ENCODE measurements at places on chromosomes 11 and 22.

GRCh38 chr11:9858822-9859221 lies 194.9 kb downstream of the SWAP70 start:
- H3K27me3 ChIP-seq: no peaks in the 10 kb centered on the region
- no peak overlapping the region for H3K27ac ChIP-seq

GRCh38 chr11:110027627-110028371 lies 65.4 kb upstream of the ZC3H12C start:
- no peaks in the 10 kb centered on the region for H3K27me3 ChIP-seq
- H3K36me3 ChIP-seq: no peaks in the 10 kb centered on the region
- no peak overlapping the region for H3K27ac ChIP-seq
- no peaks in the 10 kb centered on the region for H3K4me1 ChIP-seq
- DNase-seq: no peak

- H3K27ac ChIP-seq: no peak overlapping the region
- H3K4me3 ChIP-seq: no peak overlapping the region
- no peaks in the 10 kb centered on the region for H3K4me1 ChIP-seq
Observed at GRCh38 chr11:69874178-69874983, 55.2 kb upstream of the FGF3 start.

GRCh38 chr11:113243696-113244095 lies 70.7 kb upstream of the TTC12 start:
- H3K4me3 ChIP-seq: no peak overlapping the region
- no peaks in the 10 kb centered on the region for H3K36me3 ChIP-seq
- H3K27me3 ChIP-seq: no peaks in the 10 kb centered on the region
- DNase-seq: no peak
- H3K4me1 ChIP-seq: no peaks in the 10 kb centered on the region

DNA sequence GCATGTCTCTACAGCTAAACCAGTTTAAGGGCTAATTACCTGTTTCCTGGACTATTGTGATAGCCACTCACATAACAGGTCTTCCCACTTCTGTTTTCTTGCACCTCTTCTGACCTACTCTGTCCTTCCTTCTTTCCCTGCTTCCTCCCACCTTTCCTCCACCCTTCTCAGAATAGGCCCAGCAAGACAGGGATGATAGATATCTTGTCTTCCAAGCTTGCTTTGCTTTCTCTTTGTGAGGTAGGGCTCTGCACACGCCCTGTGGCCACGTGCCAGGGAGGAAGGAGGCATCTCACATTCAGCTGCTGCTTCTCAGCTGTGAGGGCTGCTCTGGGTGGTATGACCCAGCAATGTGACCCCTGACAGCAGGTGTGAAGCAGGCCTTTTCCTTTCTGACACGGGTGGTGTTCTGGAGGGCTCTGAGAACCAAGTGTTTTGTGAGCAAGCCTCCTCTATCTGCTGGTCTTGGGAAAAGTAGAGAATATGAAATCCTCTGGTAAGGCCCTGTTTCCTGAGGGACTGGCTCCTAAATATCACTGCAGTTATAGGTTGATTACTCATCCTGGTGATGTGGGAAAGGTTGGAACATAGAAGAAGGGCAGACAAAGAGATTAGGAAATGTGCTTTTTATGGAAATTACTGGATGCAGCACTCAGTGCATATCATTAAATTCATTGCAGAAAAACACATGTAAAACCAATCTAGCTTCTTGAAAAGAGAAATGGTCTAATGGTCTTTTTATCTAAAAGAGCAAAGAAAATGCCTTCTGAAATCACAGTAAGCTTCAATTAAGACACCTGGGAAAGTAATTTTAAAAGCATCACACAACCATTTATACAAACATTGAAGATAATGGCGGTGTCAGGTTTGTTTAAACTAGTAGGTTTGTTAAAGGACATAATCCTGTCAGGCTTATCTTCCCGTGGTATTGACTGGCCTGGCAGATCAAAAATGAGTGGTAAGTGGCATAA lies 8.5 kb downstream of the AMOTL1 start:
- H3K4me1 ChIP-seq: peaks cover 12% of the 10 kb centered on the region
- DNase-seq: peak; percentile 81
- no peaks in the 10 kb centered on the region for H3K36me3 ChIP-seq
- H3K27me3 ChIP-seq: no peaks in the 10 kb centered on the region
- peak overlapping the region; percentile 38 for H3K27ac ChIP-seq

DNA sequence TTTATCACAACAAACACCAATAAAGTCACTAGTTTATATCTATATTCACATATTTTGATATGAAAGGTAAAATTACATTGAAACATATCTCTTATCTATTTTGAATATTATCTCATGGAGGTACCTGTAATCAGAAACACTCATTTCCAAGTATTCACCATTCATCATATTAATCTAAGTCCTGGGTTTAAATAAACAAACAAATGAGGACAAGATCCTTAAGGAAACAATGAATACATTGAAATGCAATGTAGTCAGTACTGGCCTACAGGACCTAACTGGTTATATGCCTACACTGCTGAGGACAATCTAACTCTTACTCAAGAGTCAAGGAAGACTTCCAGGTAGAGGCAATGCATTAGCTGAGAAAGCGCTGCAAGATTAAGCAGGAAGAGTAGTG lies 1411.9 kb upstream of the RAG2 start:
- no peak overlapping the region for H3K27ac ChIP-seq
- H3K36me3 ChIP-seq: no peaks in the 10 kb centered on the region
- no peak overlapping the region for H3K4me3 ChIP-seq
- H3K4me1 ChIP-seq: no peaks in the 10 kb centered on the region
- H3K27me3 ChIP-seq: no peaks in the 10 kb centered on the region
- DNase-seq: no peak

DNA sequence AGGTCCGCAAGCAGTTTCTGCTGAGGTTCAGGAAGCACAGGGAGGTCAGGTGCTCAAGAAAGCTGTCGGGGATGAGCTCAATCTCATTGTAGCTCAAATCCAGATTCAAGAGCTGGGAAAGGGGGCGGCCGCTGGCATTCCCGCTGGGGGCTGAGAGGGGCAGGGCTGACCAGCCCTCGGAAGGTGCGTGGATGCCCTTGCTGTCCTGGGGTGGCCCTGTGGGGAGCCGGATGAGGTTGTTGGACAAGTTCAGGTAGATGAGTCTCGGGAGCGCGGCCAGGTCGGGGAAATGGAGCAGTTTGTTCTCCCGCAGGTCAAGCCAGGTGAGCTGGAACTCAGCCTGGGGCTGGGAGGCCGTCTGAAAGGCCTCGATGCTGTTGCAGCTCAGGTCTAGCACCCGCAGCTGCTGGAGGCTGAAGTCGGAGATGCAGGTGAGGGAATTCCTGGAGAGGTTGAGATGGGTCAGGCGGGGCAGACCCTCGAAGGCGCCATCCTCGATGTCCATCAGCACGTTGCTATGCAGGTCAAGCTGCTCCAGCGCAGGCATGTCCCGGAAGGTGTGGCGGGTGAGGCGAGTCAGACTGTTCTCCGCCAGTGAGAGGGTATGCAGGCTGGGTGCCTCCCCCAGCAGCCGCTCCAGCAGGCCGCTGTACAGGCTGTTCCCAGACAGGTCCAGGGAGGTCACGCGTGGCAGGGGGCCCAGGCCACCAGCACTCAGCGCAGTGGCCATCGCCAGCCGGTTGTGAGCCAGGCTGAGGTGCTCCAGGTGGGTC lies 9.8 kb downstream of the LRRC32 start:
- H3K27ac ChIP-seq: no peak overlapping the region
- H3K27me3 ChIP-seq: no peaks in the 10 kb centered on the region
- peaks cover 65% of the 10 kb centered on the region for H3K36me3 ChIP-seq
- no peak overlapping the region for H3K4me3 ChIP-seq

- peaks cover 5% of the 10 kb centered on the region for H3K4me1 ChIP-seq
- peak; percentile 47 for DNase-seq
- no peak overlapping the region for H3K27ac ChIP-seq
- H3K36me3 ChIP-seq: no peaks in the 10 kb centered on the region
- H3K27me3 ChIP-seq: no peaks in the 10 kb centered on the region
Observed at GRCh38 chr22:46843821-46844255, 81.4 kb downstream of the TBC1D22A start.

GRCh38 chr11:57395905-57396623 lies 5.6 kb upstream of the PRG2 start:
- H3K4me3 ChIP-seq: no peak overlapping the region
- H3K27me3 ChIP-seq: no peaks in the 10 kb centered on the region
- H3K36me3 ChIP-seq: no peaks in the 10 kb centered on the region
- DNase-seq: no peak
- H3K27ac ChIP-seq: no peak overlapping the region

GRCh38 chr11:3353066-3353465 lies 25.9 kb downstream of the ZNF195 start:
- peaks cover 6% of the 10 kb centered on the region for H3K36me3 ChIP-seq
- H3K27me3 ChIP-seq: no peaks in the 10 kb centered on the region
- no peak overlapping the region for H3K4me3 ChIP-seq
- no peak overlapping the region for H3K27ac ChIP-seq
- DNase-seq: no peak
- no peaks in the 10 kb centered on the region for H3K4me1 ChIP-seq

- H3K27me3 ChIP-seq: no peaks in the 10 kb centered on the region
- no peak overlapping the region for H3K27ac ChIP-seq
- no peaks in the 10 kb centered on the region for H3K4me1 ChIP-seq
- no peak for DNase-seq
- no peak overlapping the region for H3K4me3 ChIP-seq
Observed at GRCh38 chr11:75644370-75644769, 24.5 kb downstream of the MAP6 start.

DNA sequence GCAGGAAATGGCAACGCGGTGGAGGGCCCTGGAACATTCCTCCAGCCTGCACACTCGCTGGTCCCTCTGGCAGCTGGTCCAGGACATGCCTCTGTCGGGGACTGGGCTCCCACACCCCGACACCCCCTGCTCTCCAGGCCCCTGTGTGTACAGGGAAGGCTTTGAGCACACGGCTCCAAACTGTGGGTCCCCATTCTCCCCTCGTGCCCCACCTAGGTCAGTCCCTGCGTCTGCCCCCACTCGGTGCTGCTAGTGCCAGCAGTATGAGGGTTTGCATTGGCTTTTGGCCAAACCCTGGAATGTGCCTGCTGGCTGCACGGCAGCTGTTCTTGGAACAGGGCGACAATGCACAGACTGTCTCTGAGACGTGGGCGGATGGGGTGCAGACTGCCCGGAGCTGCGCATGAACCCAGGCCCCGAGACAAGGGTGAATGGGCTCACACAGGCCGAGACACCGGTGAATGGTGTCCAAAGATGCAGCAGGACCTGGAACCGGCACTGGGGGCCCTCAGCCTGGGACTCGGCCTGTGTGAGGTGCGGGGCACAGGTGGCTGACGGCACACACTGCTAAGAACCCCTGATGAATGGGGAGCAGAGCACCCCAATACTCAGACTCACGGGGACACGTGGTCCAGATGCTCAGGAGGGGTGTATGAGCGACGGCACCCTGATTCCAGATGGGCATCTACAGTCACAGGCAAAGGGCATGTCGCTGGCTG lies 7.5 kb upstream of the SYT8 start:
- no peaks in the 10 kb centered on the region for H3K36me3 ChIP-seq
- DNase-seq: no peak
- no peak overlapping the region for H3K27ac ChIP-seq
- peaks cover 27% of the 10 kb centered on the region for H3K4me1 ChIP-seq

- no peak for DNase-seq
- H3K4me1 ChIP-seq: no peaks in the 10 kb centered on the region
- no peaks in the 10 kb centered on the region for H3K27me3 ChIP-seq
- peaks cover 24% of the 10 kb centered on the region for H3K36me3 ChIP-seq
Observed at GRCh38 chr22:38353701-38354100, 36.5 kb upstream of the CSNK1E start.

DNA sequence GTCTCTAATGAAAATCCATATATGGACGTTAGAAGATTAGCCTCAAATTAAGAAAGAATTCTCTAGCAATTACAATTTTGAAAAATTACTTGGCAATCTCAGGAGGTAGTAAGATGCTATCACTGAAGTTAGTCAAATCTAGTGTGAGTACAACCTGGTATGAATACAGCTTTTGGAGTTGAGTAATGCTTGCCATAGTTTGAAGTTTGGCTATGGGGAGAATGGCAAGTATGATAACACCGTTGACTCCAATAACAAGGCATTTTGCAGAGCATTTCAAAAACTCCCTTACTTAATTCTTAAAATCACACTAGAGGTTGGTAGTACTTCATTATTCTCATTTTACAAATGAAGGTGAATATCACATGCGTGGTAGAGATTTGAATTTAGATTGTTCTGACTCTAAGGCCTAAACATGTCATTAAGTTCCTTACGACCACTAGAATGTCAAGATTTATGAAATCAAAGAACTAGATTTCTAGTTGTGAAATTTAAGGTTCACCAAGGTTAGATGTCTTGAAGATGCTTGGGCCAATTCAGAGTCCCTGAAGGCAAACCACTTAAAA lies 355.4 kb downstream of the ETS1 start:
- no peak overlapping the region for H3K4me3 ChIP-seq
- no peaks in the 10 kb centered on the region for H3K36me3 ChIP-seq
- peaks cover 4% of the 10 kb centered on the region for H3K4me1 ChIP-seq

DNA sequence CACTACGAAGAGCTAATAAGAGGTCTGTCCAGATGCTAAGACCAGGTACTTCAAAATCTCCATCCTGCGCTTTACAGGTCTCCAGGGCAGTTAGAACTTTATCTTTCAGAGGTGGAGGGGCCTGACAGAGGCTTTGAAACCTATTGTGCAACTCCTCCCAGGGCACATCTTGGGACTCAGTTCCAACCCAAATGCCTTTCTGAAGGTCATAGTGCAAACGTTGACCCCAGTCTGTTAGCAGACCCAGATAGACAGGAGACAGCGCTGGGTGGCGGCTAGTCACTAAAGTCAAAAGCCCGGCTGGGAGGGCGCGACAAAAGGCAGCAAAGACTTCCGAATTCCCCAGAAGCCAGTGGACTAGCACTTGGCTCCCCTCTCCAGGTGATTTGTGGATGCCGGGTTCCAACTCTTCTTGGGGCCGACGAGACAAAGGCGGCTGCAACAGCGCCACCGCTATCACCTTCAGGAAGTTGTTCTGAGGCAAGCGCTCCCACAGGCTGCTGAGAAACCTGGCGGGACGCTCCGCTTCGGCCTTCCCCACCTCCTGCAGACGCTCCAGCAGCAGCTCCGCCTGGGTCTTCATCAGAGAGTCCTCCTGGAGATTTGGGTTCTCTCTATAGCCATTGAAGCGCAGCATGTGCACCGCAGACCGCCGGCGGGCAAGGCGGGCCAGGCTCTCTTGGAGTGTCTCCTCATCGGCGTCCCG lies 728 bp downstream of the FANCF start:
- peak; percentile 77 for DNase-seq
- H3K36me3 ChIP-seq: no peaks in the 10 kb centered on the region
- no peaks in the 10 kb centered on the region for H3K27me3 ChIP-seq
- peak overlapping the region; percentile 97 for H3K4me3 ChIP-seq
- H3K27ac ChIP-seq: peak overlapping the region; percentile 78

- H3K4me3 ChIP-seq: peak overlapping the region; percentile 33
- no peak overlapping the region for H3K27ac ChIP-seq
- H3K36me3 ChIP-seq: no peaks in the 10 kb centered on the region
- peaks cover 36% of the 10 kb centered on the region for H3K27me3 ChIP-seq
Observed at GRCh38 chr11:57476757-57477506, 16.6 kb downstream of the RTN4RL2 start.

DNA sequence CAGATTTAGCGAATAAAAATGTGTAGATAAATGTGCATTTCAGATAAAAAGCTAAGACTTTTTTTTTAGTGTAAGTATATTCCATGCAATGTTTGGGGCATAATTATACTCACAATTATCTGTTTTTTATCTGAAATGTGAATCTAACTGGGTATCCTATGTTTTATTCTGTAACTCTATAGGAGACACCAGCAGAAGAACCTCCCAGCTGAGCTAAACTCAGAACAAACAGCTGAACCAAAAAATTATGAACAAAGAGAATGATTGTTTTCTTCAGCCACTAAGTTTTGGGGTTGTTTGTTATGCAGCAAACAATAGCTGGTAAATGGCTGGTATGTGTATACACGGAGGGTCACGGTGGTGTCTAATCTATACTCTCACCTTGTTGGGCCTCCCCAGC lies 42.9 kb downstream of the FBXO7 start:
- H3K4me3 ChIP-seq: no peak overlapping the region
- H3K27ac ChIP-seq: no peak overlapping the region
- H3K36me3 ChIP-seq: no peaks in the 10 kb centered on the region
- DNase-seq: no peak
- H3K27me3 ChIP-seq: no peaks in the 10 kb centered on the region

Data from trophoblast cell (in vitro differentiated cells and primary cell).